ENCODE measurements at places on chromosomes 12 and 14. TPM values are rescaled to one million over a fixed set of nuclear protein-coding genes. Genes with fewer than 3 reads are reported as not detected.

Gene BIN2
- total RNA-seq: 4.0 TPM

DNA sequence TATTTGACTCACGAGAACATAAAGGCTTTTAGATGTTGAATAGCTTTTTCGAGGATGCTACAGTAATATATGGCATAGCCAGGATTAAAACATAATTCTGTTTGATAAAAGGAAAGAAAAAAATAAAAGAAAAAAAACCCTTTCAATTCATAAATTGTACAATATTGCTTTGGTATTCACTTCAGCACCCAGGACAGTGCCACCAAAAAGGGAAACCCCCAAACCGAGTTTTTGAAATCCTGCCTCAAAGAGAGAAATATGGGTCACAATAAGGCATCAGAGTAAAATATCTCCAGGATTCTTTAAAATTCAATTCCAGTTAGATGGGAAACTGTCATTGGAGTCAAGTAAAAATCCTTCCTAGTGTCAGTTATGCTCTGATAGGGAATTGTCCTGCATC is 551.2 kb upstream of the SEL1L start:
- no peak for DNase-seq

DNA sequence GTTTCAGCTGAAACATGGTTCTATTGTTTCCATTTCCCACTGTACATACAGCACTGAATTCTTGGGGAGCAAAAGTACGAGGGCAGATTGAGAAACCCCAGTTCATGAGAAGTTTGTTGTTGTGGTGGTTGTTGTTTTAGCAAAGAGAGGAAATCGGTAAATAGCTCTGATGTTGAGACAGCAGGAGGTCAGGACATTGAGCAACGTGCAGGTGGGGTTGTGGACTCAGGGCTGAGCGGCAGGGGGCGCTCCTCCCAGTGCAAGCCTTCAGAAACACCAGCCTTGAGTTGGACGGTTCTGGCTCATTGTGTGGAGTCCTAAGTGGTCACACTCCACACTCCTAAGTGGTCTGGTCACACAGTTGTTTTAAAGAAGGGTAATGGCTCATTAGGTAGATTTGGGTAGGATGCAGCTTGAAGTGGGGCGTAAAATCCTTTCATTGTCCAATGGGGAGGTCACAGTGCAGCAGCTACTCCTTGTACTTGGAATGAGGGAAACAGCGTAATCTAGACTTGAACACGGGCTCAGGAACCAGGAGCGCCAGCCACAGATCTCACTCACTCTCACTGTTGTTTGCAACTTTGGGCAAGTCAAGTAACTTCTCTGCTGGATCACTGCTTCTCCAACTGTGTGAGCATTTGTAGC is 14.5 kb upstream of the PWP1 start:
- DNase-seq: peak; percentile 37

DNA sequence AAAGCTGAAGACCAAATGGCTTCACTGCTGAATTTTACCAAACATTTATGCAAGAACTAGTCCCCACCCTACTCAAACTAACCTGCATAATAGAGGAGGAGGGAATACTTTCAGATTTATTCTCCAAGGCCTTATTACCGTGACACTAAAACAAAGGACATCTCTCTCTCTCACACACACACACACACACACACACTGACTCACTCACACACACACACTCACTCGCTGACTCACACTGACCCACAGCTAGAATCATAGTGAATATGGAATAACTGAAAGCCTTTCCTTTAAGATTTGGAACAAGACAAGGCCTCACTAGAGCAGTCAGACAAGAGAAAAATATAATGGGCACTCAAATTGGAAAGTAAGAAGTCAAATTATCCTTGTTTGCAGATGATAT is 1014.1 kb downstream of the TMTC2 start:
- DNase-seq: no peak

Gene OTOGL
- 1.3 TPM for total RNA-seq

DNA sequence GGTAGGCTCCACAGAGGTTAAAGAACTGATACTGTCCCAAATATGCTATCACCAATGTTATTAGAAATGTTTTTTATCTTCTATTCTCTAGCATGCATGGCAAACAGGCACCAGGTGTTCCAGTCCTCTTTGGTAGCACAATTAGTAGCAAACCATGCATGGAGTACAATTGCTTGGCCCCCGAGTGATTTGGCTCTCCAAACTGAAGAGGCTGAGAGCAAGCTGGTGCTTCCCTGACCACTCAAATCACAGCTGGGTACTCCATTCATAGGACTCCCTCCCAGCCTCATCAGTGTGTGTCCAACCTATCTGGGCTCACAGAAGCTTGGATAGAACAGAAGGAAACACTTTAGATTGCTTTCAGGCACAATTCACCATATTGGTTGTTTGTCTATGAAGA is 93.4 kb downstream of the DIO2 start:
- no peak for DNase-seq

Gene TRPV4
- 1.8 TPM for total RNA-seq

GRCh38 chr12:58372298-58372697 is 430.9 kb downstream of the ATP23 start:
- DNase-seq: no peak

Gene LRP1-AS
- not detected for total RNA-seq

DNA sequence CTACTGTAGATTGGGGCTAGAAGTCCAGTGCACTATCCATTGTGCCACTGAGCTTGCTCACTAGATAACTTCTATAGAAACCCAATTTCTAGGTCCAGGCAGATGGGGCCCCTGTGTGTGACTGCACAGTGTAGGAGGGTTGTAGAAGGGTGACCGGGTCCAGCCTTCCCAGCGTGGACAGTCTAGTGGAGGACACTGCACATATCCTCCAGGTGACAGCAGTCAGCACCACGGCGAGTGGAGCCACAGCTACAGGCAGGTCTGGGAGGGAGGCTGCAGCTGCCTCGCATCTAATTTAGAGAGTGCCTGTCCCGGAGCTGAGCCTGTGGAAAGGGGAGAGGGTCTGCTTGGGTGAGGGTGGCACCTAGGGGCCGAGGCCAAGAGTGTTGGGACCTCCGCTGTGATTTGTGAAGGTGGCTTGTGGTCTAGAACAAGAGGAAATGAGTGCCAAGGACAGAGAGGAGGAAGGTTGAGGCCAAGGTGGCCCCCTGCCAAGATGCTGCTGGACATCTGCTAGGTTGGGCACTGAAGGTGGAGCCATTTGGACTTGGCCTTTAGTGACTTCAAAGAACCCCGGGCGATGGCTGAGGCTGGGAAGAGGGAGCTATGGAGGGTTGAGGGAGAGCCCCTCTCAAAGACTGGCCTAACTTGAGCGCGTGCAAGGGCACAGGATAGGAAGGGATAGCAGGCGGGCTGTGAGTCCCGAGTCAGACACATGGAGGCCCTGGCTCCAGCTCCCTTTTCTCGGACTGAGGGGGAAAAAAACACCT is 46.0 kb upstream of the TRAF3 start:
- no peak for DNase-seq

GRCh38 chr14:98229656-98230366 is 1042.2 kb downstream of the BCL11B start:
- DNase-seq: no peak

- DNase-seq: no peak
Measured at GRCh38 chr14:51783765-51784164, 76.6 kb upstream of the GNG2 start.

DNA sequence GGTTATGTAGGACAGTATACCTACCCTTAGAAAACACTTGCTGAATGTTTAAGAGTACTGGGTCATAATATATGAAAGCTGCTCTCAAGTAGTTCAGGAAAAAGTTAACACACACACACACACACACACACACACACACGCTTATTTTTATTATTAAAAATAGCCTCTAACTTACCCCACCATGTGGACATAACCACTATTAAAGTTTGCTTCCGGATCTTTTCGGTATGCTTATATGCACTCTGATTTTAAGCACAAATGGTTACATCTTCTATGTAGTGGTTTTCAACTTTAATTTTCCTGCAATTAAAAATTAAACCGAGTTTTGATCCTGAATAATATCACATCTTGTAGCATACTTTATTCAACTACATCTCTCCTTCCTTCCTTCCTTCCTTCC is 84.9 kb upstream of the TRAF3 start:
- no peak for DNase-seq

DNA sequence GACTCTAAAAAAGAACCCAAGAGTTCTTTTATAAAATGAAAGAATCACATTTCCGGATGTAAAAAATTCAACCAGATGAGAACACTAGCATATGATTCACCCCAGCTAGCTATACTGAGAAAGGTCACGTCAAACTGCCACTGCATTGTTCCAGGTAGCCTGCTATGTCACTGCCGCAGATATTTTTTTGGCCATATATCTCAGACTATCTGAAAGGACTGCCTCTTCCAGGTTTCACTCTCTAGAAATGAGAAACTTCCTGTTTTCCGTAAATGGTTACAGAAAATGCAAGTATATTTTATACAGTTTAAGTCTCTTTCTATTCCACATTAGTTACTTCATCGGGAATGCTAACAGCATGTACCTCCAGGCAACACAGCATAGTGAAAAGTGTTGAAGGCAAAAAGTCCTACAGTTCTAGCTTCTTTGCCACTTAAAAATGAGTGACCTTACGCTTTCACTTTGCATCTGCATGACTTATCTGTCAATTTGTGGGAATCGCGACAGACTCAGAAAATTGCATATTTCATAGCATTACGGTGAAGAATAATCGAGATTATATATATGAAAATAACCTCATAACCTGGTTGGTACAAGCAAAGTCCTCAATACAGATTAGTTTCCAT is 105.2 kb downstream of the MED13L start:
- peak; percentile 27 for DNase-seq

DNA sequence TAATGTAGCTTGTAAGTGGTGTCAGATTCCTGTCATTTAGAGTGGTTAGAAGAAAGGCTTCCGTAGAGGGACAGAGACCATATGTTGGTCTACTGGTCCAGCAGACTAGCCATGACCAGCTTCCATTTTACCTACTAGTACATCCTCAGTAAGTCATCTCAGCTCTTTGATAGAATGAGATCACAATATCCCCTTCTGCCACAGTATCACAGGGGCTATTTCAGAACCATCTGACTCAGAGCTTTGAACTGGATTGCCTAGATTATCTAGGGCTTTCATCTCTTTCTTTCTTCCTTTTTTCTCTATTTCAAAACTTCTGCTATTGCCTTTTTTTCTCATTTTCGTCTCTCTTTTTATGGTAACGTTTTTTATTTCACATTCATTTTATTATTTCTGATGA is 4.7 kb downstream of the ZDHHC17 start:
- DNase-seq: no peak

DNA sequence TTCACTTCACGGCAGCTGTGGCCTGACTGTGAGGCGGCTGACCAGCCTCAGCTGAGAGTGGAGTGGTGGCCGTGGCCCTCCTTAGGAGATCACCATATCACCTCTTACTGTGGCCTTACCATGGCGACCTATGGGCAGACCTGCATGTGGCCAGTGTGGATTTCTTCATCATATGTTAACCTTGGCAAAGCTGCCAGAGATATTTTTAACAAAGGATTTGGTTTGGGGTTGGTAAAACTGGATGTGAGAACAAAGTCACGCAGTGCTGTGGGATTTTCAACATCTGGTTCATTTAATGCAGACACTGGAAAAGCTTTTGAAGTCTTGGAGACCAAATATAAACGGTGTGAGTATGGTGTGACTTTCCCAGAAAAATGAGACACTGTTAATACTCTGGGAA is 46.9 kb downstream of the KLRG1 start:
- no peak for DNase-seq

DNA sequence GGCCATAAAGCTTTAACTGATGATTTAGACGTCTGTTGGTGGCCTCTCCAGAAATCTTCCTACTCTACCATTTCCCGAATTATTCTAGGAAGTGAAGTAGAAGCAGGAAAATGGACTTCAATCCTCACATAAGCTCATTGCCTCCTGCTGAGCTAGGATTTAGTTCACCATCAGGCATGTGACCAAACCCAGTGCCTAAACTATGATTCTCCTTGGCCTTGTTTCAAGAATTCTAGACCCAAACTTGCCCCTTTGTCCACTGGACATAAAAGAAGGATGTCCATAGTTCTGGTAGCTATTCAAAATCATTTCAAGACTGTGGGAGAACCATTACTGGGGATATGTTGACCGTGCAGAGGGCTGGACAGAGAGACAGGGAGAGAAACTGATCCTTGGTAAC is 105.8 kb downstream of the C12orf50 start:
- DNase-seq: no peak

- no peak for DNase-seq
Measured at GRCh38 chr12:120652656-120653435, 12.4 kb downstream of the CABP1 start.

Gene GALNT4
- 33.5 TPM for total RNA-seq

DNA sequence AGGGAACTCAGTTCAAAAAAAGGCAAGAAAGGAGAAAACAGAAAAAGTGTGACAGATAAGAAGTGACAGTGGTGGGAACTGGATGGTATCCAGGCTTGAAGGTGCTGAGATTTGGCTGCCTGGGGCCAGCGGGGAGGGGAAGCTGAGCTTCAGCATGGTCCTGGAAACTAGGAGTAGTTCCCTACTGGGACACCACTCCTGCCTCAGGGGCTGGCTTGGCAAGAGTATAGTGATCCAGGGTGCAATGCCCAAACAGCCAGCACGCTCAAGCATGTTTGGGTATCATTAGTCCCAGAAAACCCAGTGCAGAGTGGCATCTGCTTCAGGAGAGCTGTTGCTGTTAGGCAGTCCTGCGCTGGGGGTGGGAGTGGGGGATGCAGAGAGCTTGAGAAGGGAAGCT is 49.5 kb upstream of the KTN1 start:
- DNase-seq: no peak

Gene TGM1
- total RNA-seq: 4.9 TPM

GRCh38 chr14:67773844-67774377 is 42.5 kb downstream of the ZFYVE26 start:
- DNase-seq: no peak

DNA sequence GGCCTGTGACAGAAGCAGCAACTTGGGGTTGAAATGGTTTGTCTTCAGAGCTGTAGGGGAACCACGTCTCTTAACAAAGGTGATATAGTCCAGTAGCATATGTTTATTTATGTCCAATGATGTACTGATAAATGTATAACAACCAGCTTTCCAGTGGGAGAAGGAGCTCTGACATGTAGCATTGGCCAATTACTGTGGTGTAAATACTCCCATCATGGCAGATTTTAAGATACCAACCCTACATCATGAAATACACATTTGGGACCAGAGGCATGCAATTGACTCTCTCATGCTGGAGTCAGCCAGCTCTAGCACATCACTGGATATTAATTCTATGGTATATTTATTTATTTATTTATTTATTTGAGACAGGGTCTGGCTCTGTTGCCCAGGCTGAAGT is 50.6 kb upstream of the CHST11 start:
- no peak for DNase-seq

DNA sequence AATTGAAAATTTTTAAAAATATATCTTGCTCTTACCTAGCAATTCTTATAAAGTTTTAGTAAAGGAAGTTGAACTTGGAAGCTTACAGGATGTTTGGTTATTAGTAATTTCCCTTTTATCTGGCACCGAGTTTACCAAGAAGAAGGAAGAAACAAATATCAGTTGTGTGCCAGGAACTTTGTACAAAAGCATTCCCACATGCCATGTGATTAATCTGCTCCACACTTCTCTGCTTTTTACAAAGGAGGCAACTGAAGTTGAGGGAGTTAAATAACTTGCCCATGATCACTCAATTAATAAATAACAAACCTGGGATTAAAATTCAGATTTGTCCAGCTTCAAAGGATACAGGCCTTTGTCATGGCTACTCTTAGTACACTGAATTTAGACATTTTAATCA is 122.5 kb upstream of the BCAT1 start:
- DNase-seq: no peak

Gene OR4M1
- total RNA-seq: not detected
